ENCODE measurements at places on chromosomes 13 and 19.

DNA sequence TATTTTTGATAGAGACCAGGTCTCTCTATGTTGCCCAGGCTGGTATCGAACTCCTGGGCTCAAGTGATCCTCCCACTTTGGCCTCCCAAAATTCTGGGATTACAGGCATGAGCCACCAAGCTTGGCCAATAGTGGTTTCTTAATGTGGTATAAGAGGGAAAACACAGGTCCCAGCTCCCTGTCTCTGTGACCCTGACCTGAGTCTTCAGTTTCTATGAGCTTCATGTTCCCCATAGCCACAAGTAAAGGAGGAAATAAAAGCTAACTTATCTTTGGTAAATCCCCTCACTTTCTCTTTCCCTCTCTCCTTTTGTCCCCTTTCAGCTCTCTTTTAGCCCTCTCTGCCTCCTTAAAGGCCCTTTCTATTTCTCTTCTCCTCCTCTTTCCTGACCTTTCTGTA is 50.3 kb downstream of the ABCC4 start:
- DNase-seq: no peak

- peak; percentile 74 for DNase-seq
Measured at GRCh38 chr13:109785892-109786450, 412 bp downstream of the IRS2 start.

GRCh38 chr13:43374621-43375020 is 351.2 kb downstream of the DNAJC15 start:
- no peak for DNase-seq

GRCh38 chr19:35267818-35268535 is 785 bp upstream of the USF2 start:
- DNase-seq: peak; percentile 70

- no peak for DNase-seq
Measured at GRCh38 chr19:40803857-40804782, 5.1 kb downstream of the EGLN2 start.

DNA sequence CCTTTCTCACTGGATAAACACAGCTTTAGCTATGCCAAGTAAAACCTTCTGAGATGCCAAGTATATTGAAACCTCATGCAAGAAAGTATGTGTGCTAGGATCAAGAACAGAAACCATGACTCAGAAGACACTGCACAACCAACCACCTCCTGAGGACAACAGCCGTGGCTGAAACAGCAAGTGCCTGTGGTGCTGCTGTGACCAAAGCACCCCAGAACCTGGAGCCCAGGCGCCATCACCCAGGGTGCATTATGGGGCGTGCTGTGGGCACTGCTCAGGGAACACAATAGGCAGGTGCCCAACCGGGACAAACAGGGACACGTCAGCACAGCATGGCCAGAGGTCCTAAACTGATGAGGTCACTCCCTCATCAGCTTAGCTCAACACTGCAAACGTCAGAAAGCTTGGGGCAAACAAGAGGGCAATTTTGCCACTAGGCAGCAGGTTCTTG is 101.3 kb upstream of the SLC15A1 start:
- DNase-seq: no peak

DNA sequence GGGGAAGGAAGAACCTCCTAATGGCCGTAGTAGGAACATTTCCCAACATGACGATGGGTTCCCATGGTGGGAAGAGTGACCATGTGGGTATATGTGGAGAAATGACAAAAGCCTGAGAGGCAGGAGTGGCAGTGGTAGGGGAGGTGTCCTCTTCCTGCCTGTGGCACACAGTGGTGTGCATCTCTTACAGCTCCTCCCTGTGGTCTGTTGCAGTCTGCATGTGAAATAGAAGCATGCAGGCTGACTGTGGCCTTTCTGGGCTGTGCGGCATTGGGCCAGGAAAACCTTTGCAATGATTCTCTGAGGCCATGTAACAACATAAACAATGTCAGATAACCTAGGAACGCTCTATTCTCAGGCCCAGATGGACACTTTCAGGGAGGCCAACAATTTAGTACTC is 84.0 kb downstream of the LACC1 start:
- DNase-seq: no peak

DNA sequence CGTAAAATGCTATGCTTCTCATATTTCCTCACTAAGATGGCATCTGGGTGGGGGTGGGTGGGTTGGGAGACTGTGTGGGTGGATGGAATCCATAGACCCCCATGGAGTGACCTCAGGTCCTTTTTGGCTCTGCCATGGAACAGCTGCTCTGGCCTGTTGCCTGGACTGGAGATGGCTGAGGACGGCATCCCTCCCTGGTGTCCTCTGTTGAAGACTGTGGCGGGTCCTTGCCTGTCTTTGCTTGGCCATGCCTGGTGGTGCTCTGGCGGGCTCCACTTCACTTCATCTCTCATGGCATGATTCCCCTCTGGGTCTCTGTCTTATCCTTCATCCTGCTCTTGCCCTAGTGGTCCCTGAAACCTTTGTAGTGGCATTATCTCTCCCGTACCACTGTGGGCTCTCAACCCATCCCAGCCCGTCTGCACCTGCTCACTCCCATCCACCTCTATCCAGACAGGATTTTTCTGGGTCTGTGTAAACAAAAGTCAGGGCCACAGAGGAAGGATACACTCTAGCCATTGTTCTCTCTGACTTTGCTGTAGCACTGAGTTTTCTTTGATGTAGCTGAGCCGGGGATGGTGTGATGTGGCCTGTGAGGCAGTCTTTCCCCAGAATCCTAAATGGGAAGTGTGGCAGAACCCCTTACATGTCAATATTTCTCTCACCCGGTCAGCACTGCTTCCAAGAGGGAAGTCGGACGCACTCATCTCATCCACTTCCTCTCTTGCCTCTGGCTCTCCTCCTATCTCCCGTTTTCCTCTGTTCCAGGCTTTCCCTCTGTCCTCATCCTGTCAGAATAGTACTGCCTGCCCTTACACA is 36.1 kb downstream of the WDFY2 start:
- no peak for DNase-seq

GRCh38 chr19:49677231-49677900 is at the start of gene PRMT1:
Gene PRMT1, plus strand, starts transcription at chr19:49677271. Its CDS starts 10 bp downstream, at chr19:49677281.
- DNase-seq: peak; percentile 28

- peak; percentile 51 for DNase-seq
Measured at GRCh38 chr19:13622766-13623715, 116.8 kb upstream of the CACNA1A start.

GRCh38 chr13:100646030-100646673 is 28.4 kb downstream of the TMTC4 start:
- DNase-seq: peak; percentile 59

- no peak for DNase-seq
Measured at GRCh38 chr19:41919948-41920712, 8.1 kb downstream of the ERFL start.

DNA sequence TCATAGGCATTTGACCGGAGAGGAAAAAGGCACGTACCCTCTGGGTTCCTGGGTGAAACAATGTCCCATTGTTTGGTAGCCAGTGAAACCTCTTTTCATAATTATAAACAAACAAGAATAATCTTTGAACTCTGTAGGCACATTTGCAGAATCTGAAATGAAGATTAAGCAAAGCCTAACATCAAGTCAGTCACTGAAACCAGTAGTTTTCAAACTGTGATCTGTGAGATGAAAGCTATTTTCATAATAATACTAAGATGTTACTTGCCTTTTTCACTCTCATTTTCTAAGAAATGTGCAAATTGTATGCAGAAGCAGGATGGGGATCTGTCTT is 105.4 kb downstream of the WDFY2 start:
- DNase-seq: no peak

- no peak for DNase-seq
Measured at GRCh38 chr13:76024151-76024550, 388.0 kb downstream of the LMO7 start.

DNA sequence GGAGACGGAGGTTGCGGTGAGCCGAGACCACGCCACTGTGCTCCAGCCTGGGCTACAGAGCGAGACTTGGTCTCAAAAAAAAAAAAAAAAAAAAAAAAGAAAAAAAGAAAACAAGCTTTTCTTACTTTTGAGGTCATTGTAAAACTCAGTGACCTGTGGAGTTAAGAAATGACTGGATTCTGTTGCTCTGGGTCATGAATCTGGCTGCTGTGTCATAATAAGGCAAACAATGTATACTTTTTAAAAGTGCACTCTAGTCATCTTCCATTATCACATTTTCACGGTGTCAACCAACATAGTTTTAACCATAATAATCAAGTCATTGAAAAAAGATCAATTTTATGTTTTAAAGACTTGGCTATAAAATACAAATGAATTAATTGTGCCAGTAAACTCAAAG is 1186.6 kb downstream of the DIAPH3 start:
- DNase-seq: no peak

- no peak for DNase-seq
Measured at GRCh38 chr19:1073063-1073955, 6.3 kb downstream of the ARHGAP45 start.

GRCh38 chr13:53822136-53822535 is 793.5 kb downstream of the OLFM4 start:
- no peak for DNase-seq

GRCh38 chr19:11848594-11849469 is at the start of gene ZNF439:
Gene ZNF439, plus strand, starts transcription at chr19:11848726. Its CDS starts 142 bp downstream, at chr19:11848868.
- DNase-seq: peak; percentile 88

GRCh38 chr19:19489804-19490204 is 25.5 kb downstream of the TSSK6 start:
- no peak for DNase-seq

DNA sequence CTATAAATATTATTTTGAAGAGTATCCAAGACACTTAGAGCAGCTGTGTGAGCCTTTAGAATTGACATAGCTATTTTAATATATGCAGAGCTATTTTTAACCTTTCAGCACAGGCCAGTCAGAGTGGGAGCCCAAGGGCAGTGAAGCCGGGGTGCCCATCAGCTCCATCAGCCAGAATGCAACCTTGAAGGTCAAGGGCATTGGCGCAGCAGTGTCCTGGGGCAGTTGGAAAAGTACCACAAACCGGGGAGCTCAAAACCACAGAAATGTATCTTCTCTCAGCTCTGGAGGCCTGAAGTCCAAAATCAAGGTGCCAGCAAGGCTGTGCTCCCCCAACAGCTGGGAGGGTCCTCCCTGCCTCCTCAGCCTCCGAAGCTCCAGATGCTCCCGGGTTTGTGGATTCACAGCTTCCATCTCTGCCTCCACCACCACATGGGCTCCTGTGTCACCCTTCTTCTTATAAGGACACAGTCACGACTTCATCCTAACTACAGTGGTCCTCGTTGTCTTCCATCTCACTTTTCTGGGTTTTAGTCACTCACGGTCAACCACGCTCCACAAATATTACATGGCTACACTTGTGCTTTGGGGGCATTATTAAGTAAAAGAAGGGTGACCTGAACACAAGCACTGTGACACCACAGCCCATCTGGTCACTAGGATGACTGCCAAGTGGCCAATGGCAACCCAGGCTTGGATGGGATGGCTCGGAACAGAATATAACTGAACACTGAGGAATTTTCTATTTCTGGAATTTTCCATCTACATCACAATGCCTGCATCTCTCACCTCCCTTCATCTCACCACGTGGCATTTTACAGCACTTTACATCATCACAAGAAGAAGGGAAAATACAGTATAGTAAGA is 15.9 kb upstream of the GAS6 start:
- DNase-seq: no peak

GRCh38 chr19:941292-942132 is 15.7 kb downstream of the ARID3A start:
- DNase-seq: no peak

DNA sequence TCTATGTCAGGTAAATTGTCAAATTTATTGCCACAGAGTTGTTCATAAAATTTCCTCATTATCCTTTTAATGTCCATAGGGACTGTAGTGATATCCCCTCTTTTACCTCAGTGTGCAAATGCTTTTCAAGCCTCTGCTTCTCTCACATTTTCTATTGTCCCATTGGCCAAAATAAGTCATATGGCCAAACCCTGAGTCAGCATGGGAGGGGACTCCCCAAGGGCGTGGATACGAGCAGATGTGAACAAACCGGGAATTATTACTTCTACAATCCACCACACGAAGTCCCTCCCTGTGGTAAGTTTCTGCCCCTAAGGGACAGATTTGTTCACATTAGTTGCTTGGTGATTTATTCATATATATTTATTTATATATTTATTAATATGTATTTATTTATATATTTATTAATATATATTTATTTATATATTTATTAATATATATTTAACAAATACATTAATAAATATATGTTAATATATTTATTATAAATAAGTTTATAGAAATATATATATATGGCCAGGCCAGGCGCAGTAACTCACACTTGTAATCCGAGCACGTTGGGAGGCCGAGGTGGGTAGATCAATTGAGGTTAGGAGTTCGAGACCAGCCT is 20.1 kb upstream of the CAMSAP3 start:
- no peak for DNase-seq

DNA sequence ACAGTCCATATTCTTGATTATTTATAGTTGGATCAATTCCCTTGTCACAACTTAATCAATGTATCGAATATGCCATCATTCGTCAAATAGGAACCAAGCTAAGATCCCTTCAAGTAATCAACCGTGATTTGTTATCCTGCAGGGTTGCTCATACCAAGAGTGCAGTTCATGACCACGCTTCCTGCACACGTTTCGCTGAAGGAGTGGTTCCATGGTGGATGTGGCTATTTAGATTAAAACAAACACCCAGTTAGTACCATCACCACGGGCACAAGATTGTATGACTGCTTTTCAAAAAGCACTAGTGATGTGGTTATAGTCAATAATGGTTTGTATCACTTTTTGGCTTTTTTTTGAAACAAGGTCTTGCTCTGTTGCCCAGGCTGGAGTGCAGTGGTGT is 41.1 kb upstream of the CCNE1 start:
- DNase-seq: no peak

DNA sequence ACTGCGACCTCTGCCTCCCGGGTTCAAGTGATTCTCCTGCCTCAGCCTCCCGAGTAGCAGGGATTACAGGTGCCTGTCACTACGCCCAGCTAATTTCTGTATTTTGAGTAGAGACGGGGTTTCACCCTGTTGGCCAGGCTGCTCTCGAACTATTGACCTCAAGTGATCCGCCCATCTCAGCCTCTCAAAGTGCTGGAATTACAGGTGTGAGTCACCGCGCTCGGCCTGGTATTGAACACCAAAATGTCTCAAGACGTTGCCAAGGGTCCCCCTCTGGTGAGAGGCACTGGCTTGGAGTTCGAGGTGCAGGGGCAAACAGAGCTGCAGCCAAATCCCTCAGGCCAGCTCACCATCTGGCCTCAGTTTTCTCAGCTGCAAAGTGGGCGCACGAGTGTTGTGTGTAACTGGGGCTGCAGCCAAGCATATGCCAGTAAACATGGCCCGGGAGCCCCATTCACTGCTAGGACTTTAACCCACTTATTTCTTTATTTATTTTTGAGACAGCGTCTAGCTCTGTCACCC is 8.0 kb downstream of the TJP3 start:
- DNase-seq: no peak

Data from NCI-H1105 treated with DMSO at 0.1 percent for 48 hours (cell line).